ENCODE measurements at places on chromosomes 7 and 10.

GRCh38 chr7:137337902-137338301 is 5.6 kb downstream of the PTN start:
- no peak for DNase-seq

GRCh38 chr7:105691680-105692564 is 110.6 kb upstream of the EFCAB10 start:
- DNase-seq = peak; percentile 59

GRCh38 chr7:55156919-55157763 is 138.3 kb downstream of the EGFR start:
- no peak for DNase-seq

DNA sequence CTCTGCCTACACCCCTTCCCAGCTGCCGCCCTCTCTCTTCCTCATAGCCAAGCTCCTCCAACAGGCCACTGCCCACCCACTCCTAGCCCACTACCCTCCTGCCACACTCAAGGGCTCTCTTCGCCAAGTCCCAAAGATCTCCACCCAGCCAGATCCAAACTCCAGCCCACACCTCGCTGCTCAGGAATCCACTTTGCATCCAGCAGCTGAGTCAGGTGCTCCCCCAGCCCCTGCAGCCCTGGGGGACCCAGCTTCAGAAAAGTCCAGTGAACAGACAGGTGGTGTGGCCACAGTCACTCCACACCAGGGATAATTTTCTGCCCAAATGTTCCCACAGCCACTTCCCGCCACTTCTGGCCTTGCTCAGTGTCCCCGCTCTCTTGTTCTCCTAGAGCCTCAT is 10.9 kb downstream of the OGDHL start:
- no peak for DNase-seq

GRCh38 chr10:27041196-27041595 is 59.1 kb downstream of the ANKRD26 start:
- no peak for DNase-seq

DNA sequence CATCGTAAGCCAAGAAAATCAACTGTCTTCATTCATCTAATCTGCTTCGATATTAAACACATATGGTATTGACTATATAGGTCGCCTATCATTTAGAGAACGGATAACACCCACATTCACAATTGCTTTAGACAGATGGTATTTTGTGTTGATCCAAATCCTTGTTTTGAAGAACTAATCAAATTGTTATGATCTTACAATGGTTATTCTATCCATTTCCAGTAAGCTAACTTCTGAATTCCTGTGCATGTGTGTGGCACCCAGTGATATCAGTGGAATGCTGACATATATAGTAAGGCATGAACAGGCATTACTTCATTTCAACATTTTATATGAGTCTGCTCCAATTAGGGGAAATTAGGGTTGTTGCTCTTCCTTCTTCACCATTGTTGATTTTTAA is 98.8 kb downstream of the SEMA3E start:
- DNase-seq = no peak

DNA sequence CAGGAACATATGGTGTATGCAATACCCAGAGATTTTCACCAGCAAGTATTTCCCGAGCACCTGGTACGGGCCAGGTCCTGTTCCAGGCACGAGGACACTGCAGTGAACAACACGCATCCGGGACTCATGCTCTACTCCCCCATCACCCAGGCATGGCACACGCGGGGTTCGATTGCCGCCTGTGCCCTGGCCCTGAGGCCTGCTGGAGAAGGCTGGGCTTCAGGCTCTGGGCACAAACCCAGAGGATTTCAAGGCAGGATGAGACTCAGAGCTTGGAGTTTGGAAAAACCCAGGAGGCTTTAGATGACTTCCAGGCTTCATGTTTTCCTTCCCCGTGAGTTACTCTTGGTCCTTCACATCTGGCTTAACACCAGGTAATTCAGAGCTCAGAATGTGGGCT is 143.5 kb downstream of the NEURL1 start:
- no peak for DNase-seq

DNA sequence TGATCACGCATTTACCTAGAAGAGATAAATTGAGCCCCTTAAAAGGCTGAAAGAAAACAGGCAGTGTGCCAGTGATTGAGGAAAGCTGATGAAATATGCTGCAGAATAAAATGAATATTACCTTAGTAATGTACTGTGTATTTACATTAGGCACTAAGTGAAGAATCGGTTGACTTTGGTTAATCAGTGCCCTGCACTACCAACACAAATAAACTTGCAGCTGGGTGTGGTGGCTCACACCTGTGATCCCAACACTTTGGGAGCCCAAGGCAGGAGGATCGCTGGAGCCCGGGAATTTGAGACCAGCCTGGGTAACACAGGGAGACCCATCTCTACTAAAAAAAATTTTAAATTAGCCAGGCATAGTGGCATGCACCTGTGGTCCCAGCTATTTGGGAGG is 148.3 kb upstream of the TCF7L2 start:
- DNase-seq = no peak

DNA sequence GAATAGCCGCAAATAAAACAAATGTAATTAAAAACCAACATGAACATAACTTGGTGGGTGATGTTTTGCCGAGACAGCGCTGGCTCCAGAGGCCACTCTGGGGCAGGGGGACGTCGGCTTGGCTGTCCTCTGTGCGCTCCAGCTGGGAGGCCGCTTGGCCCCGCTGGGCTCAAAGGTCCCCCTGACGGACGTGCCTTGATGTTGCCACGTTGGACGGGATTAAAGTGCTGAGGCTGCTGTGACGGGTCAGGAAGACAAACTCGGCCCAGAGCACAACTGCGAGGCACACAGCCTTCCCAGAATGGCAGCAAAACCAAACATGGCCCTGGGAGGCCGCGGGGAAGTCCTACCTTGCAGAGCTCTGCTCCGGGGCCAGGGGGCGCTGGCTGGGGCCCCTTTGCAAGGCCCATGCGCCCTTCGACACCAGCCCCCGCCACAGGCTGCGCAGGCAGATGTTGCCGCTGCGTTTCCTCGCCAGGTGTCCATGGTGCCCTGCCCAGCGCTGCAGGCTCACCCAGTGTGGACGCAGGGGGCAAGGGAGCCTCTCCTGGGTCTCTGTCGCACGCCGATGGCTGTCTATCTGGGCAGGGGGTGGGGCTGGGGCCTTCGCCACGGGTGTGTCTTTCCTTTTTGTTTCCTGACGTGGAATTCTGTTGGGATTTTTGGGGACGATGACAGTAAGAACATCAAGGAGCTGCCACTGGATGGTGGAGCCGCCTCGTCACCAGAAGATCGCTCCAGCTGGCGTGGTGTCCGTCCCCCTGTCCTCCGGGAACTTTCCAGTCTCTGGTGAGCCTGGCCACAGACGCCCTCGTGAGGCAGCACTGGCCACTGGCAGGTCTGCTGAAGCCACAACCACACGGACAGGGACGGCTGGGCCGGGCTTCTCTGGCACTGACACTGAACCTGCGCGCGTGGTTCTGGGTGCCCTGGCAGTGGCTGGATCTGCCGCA is 99.6 kb upstream of the DIP2C start:
- DNase-seq = peak; percentile 80

GRCh38 chr10:241451-241850 is 106.2 kb downstream of the ZMYND11 start:
- DNase-seq = no peak

- DNase-seq = peak; percentile 66
Observed at GRCh38 chr7:2607122-2607922, 24.5 kb upstream of the TTYH3 start.

DNA sequence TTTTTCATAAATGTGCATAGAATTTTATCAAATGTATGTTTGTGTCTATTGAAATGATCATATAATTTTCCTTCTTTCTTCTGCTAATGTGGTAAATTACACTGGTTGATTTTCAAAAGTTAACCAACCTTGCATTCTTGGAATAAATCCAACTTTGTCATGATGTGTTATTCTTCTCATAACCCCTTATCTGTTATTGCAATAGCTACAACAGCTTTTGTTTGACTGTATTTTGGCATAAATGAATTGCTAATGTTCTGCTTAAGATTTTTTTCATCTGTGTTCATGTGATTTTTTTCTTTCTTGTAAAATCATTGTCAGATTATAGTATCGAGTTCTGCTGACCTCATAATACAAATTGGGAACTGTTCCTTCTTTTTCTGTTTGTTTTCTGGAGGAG is 17.6 kb downstream of the CDH23 start:
- no peak for DNase-seq

DNA sequence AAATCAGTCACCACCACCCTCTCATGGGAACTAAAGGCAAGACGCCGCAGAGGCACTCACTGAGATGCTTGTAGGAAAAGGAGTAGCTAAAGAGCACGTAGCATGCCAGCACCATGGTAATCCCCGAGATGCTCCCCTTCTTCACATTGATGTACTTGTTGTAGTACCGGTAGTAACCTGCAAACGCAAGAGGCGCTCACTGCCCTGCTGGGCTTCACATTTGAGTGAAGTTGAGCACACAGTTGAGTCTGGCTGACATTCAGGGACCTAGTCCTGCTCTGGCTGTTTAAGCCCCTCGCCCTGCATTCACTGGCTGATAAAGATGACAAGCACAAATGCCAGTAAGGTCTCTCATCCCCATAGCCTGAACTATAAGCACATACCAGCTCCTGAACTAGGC is 6.9 kb downstream of the ATP5MF start:
- peak; percentile 39 for DNase-seq

- DNase-seq = no peak
Observed at GRCh38 chr10:121772406-121772805, 155.4 kb downstream of the ATE1 start.

DNA sequence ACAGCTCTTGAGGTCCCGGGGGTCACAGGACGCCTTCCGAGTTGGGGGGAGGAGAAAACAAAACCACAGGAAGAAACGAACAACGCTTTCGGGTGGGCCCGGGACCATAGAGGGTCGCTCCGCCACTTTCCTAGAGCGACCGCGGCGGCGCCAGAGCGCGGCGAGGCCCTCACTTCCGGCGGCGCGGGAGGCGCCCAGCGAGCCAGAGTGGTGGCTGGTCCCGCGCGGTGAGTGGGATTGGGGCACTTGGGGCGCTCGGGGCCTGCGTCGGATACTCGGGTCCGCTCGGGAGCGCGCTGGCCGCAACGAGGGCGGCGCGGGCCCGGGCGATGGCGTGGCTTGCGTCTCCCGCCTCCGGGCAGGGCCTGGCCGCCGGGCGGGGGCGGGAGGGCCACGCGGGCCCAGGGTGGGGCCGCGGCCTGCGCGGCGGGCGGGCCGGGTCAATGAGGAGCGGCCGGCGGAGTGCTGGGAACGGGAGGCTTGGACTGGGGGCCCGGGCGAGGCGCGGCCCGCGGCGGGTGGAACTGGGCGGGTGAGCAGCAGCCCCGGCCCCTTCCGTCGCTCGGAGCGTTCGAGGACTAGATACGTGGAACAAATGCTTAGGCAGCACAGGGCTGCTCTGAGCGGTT is at the start of gene ZNF22:
TSS of gene ZNF22 (plus strand) at position 172 of the 629 bp plus-strand sequence. CDS start 2,446 bp downstream, outside the sequence.
- DNase-seq = peak; percentile 60

GRCh38 chr7:42734568-42734967 is 177.3 kb downstream of the C7orf25 start:
- DNase-seq = no peak

GRCh38 chr7:84506151-84506550 is 311.6 kb upstream of the SEMA3A start:
- no peak for DNase-seq

- DNase-seq = no peak
Observed at GRCh38 chr10:71981015-71981875, 17.1 kb downstream of the CHST3 start.

DNA sequence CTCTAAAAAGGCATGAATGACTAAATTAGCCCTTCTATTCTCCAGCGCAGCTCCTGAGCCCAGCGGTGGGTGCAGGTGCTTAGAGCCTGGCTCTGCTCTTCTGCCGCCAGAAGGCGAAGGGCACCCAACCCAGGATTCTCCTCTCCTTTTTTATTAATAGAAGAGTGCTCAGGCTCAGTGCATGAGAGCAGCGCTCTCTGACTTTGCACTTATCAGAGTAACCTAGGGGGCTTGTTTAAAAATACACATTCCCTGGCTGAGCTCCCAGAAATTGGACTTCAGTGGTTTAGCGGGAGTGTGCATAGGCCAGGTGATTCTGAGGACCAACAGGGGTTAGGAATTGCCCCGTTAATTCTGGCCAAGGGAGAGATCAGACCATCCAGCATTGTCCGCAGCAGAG is 1.7 kb upstream of the PFKP start:
- no peak for DNase-seq

DNA sequence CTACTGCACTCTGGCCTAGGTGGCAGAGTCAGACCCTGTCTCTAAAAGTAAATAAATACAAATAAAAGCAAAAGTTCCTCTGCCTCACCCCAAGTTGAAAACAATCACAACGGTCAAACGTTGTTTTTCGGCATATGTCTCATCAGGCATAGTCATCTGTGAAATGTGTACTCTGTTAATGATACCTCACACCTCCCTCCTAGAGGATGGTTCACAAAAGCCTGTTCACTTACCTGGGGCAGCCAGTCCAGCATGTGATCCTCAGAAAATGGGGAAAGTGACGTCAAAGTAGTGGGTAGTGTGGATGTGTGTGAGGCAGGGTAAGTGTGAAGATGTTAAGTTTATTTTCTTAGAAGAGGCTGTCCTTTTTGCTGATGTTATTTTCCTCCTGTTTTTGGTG is 254.0 kb upstream of the LRGUK start:
- DNase-seq = no peak

- no peak for DNase-seq
Observed at GRCh38 chr7:28973591-28973990, 15.5 kb upstream of the TRIL start.

GRCh38 chr10:131689954-131690757 is 210.7 kb upstream of the PPP2R2D start:
- no peak for DNase-seq

DNA sequence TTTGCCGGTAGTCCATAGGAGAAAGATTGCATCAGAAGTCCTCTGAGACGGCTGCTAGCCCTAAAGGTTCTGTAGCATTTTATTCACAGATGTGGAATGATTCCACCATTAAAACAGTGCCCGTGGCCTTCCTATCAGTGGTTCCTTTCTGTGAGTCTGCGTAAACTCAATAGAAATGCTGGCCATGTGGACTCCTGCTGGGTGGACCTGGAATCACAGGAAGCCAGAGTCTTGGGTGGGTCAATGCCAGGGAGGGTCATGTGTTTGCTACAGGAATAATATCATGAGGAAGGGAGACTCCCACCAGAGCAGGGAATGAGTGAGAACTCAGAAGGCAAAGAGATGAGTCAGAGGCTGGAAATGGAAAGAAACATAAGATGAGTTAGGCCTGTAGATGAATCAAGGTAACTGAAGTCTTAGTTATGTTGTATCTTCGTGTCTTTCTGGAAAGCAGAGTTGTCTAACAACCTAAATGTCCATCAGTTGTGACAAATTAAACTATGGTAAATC is 410.4 kb upstream of the AUTS2 start:
- DNase-seq = no peak

GRCh38 chr10:133129071-133129858 is 30.8 kb upstream of the KNDC1 start:
- no peak for DNase-seq

DNA sequence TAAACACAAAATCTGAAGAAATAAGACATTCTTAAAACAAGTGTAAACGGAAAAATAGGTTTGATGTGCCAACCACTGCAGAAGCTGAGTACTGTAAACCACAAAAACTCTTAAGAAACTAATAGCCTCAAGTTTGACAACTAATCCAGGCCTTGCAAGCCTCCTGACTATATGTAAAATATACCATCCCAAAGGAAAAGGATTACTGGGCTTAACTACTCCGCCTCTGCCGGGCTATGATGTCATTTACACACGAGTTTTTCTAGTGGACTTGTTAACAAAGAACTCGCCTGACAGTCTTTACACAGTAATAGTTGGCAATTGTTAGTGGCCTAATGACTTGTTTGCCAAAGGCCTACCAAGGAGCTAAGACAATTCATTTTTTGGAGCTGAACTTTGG is 2.1 kb downstream of the KIF5B start:
- peak; percentile 42 for DNase-seq

GRCh38 chr10:14953424-14954000 is 384 bp downstream of the DCLRE1C start:
- DNase-seq = peak; percentile 63

- DNase-seq = no peak
Observed at GRCh38 chr7:47885309-47885986, 62.8 kb downstream of the PKD1L1 start.

Data from suppressor macrophage treated with lipopolysaccharide for 1 hour (primary cell).